PC-9 (cell line): ENCODE measurements at places on chromosomes 3 and 15.

DNA sequence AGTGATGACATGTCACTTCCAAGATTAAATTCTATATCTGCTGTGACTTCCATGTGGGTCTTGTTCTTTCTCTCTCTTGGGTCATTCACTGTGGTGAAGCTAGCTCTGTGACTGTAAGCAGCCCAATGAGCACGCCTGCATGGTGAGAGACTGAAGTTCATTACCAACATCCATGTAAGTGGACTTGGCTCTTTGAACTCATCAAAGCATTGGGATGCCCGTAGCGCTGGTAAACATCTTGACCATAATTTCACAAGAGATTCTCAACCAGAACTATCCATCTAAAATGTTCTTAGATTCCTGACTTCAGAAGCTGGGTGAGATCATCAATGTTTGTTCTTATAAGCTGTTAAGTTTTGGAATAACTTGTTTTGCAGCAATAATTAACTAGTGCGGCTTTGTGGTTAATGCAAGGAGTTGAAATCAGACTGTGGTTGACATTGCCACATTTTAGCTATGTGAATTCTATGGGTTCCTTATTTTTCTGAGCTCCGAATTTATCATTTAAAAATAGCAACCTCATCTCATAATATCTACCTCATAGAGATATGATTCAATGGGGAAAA is 31.6 kb upstream of the LRRC3B start:
- no peak for DNase-seq

DNA sequence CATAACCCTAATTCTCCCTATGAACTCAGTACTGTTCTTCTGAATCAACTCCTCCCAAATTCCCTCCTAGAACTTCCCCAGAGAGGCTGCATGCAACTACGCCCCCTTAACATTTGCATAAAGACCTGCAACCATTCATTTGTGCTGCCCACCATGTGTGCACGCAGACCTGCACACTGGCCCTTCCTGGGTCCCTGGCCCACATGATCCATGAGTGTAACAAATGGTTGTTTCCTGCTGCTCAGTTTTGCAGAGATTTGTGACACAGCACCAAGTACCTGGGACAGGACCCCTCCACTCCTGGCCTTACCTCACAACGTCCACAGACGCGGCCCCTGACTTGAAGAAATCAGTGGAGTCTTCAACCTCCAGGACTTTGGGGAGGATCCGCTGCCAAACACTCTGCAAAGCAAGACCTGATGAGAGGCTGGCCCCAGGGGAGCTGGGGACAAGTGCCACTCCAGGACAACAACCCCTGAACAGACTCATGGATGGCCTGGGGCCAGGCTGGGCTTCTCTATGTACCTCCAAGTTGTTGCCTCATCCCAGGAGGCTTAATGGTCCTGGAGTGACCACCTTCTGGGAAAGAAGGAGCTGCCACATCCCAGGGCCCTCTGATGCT is 33.8 kb downstream of the ALDH1L1 start:
- no peak for DNase-seq

DNA sequence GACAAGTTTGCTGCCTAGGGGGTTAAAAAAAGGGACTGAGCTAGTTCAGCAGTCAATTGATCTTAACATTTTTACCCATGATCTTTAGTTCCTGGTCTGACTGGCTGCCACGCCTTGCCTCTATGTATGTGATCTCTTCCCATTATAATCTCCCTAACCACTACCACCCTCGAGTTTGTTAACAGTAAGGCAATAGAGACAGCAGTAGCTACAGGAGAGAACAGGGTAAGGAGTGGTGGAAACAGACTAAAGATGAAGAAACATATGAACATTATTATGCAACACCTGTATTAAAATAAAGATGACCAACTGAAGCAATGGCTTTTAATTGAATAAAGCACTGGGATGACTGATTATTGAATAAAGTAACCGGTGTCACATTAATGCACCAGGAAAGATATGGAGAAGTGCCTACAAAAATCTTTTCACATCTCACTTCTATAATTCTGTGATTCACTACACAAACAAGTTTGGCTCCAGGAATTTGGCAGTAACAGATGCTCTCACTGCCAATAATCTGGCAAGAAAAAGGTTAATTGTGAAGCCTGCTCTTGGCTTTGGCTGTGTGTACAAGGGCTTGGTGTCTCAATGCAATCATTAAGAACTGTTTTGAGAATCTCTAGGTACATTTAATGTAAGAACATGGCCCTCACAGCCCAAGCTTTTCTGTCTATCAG is 95.7 kb downstream of the HHLA2 start:
- DNase-seq = peak; percentile 49

DNA sequence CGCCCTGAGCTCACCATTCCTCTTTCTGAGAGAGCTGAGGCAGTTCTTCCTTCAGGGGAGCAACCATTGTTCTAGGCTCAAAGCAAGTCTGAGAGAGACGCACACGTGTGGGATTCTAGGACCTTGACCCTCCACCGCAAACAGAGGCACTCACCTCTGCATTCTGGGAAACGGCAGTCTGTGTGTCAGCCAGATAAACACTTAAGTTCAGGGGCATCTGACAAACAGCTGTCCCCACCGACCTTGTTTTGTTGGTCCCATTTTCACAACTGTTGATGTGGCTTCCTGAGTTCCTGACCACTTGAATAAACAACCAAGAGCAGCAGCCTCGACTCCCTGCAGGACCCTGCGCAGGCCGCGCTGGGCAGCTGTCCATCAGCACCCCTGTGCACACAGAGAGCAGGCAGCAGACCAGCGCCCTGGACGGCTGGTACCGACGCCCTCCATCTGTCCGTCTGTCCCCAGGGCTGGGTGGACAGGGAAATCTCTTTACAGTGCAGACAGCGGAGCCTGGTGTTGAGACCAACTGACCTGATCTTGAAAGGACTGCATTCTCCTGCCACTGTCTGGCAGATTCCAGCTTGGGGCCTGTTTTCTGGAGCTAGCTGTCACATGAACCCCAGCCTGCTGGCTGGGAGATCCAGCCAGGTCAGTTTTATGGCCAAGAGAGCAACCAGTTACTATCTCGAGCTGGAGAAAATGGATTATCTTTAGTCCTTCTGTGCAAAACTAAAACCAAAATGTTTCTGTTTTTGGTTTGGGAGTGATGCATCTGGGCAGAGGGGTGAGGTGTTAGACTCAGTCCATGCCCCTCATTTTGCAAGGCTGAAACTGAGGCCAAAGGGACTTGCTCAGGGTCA is 64.2 kb downstream of the FAM43A start:
- DNase-seq = peak; percentile 36

DNA sequence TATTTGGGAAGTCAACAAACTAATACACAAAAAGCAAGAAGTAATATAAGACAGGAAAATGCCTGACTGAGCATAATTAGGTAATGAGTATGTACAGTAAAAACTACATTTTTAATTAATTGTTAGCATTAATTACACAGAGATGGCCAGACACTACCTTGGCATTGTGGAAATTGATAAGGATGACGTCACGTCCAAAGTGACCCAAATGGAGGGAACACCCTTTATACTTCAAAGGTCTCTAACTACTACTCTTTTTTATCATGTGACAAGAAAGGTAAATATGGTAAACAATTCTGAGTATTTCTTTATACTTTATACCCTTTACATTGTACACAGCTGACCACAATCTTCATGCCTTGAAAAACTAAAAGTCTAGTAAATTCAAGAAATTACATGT is 22.4 kb upstream of the GUCA1C start:
- no peak for DNase-seq

DNA sequence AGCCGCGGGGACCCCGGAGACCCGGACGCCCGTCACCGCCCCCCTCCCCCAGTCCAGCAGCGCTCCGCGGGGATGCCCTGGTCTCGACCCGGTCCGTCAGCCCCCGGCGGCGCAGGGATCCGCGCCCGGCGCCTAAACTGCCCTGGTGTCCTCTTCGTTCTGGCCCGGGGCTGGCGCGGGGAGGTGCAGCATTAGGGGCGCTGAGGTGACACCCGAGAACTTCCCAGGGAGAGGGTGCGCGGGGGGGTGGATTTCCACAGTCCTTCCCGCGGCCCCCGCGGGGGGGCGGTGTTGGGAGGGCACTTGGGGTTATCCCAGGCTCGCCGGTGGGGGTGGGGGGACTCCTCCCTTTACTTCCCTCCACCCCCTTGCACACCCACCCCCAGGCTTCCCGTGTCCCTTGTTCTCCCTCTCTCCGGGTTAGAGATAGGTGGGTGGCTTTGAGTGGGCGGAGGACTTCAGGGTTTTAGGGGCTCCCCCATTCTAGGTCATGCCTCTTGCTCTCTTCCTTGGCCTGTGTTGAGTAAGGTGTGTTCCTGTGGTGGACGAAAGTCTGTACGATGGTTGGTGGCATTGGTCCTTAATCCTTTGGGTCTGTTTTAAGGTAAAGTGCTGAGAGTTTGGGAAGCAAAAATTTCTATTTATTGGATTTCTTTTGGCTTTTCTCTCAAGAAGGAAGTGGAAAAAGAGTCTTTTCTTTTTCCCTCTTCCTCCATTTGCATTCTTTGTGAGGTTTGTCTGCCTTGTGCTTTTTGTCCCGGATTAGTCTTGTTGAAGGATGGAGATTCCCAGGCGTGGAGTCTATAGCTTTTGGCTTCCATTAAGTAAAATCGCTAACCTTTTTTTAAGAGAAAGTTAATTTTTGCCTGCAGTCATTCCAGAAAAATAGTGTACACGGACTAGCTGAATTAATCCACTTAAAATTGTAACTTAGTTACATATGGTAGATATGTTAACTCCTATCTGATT is 811 bp downstream of the SKIL start:
- DNase-seq = peak; percentile 95

DNA sequence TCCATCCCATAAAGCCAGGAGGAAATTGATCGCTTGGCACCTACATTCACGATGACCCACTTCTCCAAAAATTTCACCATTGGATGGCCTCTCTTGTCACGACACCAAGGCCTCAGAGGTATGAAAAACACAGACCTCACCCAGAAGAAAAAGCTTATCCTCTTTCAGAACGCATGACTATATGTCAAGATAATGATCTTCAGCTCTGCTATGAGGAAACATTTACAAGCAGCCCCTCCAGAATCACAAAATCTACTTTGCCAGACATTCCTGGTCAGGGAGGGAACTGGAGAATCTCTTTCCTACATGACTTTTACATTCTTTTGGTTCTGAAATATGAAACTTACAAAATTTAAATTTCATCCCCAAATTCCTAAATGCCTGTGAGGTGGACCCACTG is 122.7 kb downstream of the WNT5A start:
- DNase-seq = peak; percentile 85

DNA sequence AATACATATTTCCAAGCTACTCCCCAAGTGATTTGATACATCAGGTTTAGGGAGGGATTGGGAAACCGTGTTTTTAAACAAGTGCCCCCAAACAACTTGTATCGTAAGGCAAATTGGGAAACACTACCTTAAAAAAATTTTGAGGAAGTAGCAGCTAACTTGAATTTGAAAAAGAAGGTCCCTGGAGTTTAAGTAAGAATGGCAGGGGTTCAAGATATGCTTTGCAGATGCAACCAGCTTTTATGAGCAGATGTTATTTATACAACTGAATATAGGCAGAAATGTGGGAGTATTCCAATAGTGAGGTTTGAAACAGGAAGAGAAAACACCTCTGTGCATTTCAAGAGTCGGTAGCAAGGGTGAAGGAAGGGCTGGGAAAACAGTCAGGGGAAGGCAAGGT is 139.6 kb downstream of the IL20RB start:
- DNase-seq = no peak

DNA sequence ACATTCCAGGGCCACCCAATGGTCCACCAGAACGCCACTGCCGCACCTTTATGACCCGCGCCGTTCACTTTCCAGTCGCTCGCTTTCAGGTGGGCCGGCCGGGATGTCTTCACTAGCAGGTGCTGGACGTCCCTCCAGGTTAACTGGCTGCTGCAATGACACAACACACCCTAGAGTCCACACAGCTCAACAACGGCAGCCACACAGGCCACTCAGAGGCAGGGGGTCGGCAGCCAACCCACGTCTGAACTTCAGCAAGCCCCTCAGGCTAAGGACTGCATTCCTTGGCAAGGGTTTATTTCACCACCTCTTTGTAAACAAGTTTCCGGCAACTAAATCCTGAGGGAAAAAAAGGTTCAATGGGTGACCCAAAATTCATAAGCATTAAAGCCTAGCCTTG is 89.2 kb upstream of the SNRPA1 start:
- DNase-seq = no peak

DNA sequence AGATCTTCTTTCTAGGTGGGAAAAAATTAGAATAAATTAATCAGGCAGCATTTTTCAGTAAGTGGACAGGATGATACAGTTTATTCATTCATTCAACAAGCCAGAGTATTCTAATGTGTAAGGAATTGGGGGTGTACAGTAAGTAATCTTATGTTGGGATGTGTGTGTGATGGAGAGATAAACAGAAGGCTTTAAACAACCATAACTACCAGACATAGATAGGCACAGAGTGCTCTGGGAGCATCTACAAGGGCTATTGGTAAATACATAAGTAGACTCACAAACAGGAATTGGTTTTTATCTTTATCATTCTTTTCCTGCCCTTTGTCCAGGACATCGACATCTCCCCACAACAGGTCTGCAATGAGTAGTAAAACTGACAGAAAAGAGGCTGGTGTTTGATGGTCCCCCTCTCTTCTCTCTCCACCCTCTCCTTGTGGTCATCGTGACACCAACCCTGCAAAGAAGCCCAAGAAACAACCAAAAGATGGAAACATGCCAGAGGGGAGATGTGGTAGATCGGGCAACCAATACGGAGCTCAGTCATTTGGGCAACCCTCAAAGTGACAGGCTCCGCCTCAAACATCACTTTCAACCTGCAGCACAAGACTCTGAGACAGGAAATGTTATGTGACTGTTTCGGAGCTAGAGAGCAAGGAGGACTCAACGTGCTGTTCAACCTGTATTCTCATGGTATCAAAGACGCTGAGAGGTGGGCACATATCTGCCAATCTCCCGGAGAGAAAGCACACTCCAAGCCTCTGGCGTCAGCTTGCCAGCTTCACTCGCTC is 28.7 kb upstream of the B3GNT5 start:
- DNase-seq = no peak

GRCh38 chr3:175655351-175655750 is 796.2 kb downstream of the NAALADL2 start:
- no peak for DNase-seq

DNA sequence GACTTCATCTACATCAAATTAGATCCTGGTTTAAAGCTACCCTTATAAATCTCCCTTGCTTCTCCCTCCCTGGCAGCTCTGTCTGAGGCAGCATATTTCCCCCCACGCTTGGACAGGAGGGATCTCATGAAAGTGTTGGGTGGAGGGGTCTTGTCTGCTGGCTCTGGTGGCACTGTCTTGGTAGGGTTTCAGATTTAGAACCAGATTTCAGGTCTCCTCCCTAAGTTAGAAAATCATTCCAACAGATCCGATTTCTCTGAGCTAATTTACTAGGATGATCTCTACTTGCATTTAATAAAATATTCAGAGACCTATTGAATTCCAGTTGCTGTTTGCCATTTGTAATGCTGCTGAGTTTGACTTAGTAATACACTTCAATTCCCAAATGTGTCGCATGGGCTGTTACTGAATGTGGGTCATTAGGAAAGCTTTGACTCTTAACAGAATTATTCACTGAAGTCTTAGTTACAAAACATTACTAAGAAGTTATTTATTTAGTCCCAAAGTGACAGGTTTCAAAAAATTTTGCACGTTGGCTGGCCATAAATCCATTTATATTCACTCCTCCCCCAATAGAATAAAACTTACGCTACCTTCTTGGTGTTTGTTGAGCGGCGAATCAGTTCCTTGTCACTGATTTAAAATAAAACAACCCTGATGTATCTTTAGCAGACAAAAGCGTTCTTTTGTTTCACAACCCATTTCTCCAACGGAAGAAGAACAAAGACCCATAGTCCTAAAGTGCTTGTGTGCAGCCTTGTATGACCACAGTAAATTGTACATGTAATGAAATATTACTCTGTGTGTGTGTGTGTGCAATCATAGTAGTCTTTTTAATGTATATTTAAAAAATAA is 84.5 kb downstream of the TRAK1 start:
- no peak for DNase-seq
